ENCODE measurements at places on chromosomes 7 and 10. TPM values are rescaled to one million over a fixed set of nuclear protein-coding genes. Genes with fewer than 3 reads are reported as not detected.

DNA sequence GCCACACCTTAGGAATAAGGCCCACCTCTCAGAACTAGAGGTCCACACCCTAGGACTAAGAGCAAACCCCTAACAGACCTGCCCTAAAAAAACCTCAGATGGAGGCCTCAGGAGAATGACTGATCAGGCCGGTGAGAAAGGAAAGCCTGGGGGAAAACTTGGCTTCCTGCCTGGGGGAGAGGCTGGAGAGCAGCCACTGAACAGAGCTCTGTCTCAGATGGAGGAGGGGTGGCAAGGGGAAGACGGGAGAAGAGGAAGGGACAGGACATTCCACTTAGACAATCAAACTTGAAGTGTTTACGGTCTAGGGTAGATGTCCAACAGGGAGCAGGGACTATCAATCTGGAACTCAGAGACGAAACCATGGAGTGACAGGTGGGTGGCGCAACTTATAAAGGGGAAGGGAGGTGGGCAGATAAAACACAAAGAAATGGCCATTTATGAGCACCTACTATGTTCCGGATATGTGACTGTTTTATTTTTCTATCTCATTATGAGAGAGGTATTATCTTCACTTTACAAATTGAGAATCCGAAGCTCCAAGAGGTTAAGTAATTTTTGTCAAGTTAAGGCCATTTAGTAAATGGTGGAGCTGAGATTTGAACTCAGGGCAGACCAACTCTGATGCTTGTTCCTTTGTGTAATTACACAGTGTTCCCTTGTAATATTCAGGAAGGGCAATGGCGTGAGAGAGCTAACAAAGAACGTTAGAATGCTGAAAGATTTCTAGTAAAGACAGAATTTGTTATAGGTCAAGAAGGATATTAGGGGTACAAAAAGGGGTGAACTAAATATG is 82.6 kb downstream of the DNMBP start:
- peak; percentile 60 for DNase-seq

GRCh38 chr10:64617085-64617484 is 1095.9 kb downstream of the REEP3 start:
- no peak for DNase-seq

DNA sequence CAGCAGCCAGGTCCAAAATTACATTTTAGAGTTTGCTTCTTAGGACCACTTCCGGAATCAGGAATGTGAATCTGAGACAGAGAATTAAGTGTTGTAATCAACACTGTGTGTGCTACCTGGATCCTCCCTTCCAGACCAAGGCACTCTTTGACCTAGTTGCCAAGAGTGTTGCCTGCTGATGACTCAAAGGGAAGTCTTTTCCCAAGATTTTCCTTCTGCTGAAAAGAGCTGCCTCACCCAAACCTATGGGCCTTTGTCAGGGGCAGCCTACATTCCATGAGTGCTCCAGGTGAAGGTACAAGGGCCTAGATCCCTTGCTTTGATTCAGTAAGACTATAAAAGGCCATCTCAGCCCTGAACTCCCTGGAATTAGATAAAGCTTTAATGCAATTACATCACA is 712.5 kb upstream of the ANKRD30A start:
- no peak for DNase-seq

DNA sequence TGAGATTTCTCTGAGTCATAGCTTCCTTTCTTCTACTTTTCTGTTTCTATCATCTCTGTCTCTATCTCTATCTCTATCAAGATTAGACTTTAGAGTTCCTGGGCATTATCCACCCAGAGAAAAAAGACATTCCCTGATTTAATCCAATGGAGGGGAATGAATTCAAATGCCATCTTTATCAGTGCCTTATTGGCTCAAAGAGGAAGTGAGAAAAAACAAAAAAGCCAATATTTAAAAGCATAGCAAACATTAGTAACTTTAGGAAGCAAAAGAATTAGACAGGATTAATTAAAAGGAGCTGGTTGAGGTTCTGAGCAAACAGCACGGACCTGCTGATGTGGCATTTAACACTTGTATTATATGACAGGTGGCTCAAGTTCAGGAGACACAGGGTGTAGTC is 736.5 kb downstream of the REEP3 start:
- DNase-seq: no peak

DNA sequence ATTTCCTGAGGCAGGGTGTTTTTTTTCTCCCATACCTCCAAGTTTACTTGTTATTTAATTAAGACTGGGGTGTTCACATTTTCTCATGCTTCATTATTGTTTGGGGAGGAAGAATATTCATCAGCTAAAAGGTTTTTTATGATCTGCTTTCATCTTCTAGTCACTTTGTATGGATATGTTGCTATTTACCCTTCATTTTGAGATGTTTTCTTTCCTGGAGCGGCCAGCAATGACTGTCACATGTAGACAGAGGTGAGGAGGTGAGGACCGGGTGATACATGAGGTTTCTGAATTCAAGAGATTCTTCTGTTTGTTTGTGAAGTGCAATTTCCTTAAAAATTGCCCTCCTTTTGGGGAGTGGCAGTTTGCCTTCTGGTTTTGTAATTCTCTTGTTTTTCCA is 261.8 kb upstream of the BMPER start:
- no peak for DNase-seq

DNA sequence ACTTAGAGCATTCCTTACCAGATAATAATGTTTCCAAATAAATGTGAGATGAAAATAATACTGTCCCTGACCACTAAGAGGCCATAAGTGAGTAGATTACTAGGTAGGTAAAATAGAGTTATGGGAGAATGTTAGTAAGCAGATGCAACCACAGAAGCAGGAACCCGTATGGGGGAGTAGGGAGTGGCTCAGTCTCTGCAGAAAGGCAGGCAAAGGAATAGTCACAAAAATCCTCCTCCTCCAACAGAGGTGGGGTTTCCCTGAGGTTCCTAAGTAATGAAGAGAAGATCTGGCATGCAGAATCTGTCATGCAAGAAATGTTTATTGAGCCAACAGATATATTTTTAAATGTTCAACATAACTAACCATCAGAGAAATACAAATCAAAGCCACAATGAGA is 9.0 kb upstream of the YAE1 start:
- DNase-seq: no peak

DNA sequence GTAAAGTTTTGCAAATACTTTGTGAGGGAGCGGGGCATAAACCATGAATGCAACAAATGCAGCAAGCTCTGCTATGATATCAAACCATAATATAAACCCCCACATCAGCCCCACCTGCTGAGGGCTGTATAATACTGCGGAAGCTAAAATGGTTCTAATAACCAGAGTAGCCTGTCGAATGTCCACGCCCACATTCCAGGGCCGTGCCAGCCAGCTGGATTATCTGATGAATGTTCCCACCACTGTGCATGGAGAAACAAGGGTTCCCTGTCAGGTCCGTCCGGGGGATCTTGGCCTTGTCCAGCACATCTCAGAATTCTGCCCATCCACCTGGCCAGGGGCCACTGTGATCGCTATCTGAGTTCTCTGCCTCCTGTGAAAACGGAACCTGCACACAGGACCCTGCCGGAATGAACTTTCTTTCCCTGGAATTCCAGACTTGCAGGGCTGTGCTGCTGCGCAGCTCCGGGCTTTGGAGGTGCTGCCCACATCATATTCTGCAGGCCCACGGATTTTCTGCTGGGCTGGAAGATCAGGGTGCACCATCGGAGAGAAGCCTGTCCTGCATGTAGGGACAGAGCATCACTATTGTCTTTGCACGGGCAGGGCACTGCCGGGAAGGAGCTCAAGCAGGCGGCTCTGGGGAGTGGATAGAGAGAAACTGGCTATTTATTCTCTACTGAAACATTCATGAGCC is 77.0 kb upstream of the GNA12 start:
- DNase-seq: no peak

STK32C gene
- total RNA-seq: 23.8 TPM

MBLAC1 gene
- total RNA-seq: 4.3 TPM

GPR26 gene
- total RNA-seq: not detected

ODAD2 gene
- 0.86 TPM for total RNA-seq

Measured in mucosa of gallbladder (tissue), 1 donor.